ENCODE measurements at places on chromosomes 4 and X. TPM values are rescaled to one million over a fixed set of nuclear protein-coding genes. Genes with fewer than 3 reads are reported as not detected.
A peak's percentile ranks its signal among the peaks of the same experiment; 100 is the strongest.

DNA sequence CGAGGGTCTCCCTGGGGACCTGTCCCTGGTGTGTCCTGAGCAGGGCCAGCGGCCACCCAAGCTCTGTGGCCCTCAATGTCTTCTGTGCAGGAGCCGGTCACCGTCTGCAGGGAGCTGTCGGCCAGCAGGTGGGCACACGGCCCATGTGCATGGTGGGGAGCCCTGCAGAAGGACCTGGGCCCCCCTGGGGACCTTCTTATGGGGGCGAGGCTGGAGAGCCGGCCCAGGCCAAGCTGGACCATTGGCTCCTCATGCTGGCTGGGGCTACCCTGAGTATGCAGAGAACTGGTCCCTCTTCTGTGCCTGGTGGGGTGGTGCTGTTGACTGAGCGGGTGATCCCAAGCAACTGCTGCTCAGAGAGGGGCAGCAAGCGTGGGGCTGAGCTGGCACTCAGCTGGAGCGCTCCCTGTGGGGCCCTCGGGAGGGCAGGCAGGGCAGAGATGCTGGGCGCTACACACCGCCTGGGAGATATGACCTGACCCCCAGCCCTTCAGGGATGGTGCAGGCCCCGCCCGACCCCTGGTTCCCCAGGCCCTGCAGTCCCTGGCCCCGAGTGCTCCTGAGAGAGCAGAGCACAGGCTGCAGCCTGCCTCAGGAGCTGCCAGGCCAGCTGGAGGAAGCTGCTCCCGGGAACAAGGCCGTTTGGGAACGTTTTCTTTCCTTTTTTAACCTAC, 14.8 kb downstream of the NAT8L start:
- DNase-seq, result peak; percentile 23

Gene NAT8L
- total RNA-seq, result 14.7 TPM

Gene GABRB1
- not detected for total RNA-seq

Gene MAP9
- total RNA-seq, result 16.0 TPM

- DNase-seq, result no peak
Observed at GRCh38 chr4:48138936-48139335, 4.9 kb upstream of the TXK start.

GRCh38 chr4:119237201-119237600, 24.7 kb downstream of the USP53 start:
- no peak for DNase-seq

Gene CPZ
- 36.4 TPM for total RNA-seq

Gene FAM193A
- total RNA-seq, result 36.9 TPM

DNA sequence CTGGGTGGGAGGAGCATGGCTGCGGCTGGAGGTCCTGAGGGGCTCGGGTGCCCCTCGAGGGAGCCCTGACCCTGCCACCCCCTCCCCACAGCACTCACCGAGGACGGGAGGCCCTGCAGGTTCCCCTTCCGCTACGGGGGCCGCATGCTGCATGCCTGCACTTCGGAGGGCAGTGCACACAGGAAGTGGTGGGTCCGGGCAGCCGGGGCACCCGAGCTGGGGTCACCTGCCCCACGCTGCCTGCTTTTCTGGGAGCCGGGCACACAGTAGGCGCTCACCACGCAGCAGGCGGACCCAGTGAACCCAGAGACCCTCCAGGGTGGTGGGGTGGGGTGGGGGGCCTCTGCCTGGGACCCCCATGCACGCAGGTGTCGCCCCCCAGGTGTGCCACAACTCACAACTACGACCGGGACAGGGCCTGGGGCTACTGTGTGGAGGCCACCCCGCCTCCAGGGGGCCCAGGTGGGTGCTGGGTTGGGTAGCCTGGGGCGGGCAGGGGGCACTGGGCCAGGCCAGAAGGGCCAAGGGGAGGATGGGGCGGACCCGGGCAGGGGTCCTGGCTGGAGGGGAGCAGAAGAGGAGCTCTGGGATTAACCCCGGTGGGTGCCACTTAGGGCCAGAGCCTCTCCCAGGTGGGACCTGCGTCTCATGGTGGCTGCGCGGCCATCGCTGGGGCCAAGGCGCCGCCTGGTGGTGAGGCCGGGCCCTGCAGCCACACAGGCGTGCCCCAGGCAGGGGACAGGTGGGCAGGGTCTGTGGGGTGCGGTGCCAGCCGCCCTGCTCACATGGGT, 1.4 kb downstream of the HGFAC start:
- DNase-seq, result peak; percentile 73

Gene SLC7A11
- 19.8 TPM for total RNA-seq

Gene FAM47E
- total RNA-seq, result 1.0 TPM

- DNase-seq, result no peak
Observed at GRCh38 chr4:126705266-126705665, 927.5 kb upstream of the INTU start.

GRCh38 chrX:42678133-42678532, 99.8 kb downstream of the PPP1R2C start:
- no peak for DNase-seq

DNA sequence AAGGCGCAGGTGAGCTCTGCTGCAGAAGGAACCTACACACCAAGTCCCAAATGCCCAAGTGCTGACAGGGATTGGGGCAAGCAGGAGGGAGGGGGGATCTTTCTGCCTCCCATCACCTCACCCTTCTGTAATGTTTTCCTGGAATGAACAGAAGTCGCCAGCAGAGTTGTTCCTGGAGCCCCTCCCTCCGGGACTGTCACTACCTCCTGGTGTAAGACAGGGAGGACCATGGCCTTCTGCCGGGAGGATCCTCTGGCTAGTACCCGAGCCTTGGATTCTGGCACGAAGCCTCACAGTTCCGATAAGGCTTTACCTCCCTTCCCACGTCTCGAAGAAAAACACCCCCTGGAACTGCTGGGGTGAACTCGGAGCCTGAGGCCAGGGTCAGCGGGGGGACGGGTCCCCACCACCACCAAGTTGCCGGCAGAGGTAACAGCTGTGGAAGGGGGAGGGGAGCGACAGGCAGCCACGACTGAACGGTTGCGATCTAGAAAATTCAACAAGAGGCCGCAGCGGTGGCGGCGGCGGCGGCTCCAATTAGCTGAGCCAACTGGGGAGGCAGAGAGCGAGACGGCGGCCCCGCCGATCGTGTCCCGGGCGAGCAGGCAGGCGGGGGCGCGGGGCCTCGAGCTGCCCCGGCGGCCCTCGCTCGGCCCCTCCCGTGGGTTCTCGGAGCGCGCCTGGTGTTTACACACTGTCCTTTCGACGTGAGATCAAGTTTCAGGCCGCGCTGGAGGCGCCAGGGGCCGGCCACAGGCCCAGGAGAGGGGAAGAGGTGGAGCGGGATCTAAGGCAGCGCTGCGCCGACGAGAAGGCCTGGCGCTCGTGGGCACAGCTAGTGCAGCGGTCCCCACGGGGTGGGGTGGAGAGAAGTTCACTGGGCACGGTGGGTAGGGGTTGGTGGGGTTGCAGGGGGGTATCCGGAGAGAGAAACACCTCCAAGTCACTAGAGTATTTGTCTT, 53.7 kb upstream of the BCOR start:
- DNase-seq, result peak; percentile 50

DNA sequence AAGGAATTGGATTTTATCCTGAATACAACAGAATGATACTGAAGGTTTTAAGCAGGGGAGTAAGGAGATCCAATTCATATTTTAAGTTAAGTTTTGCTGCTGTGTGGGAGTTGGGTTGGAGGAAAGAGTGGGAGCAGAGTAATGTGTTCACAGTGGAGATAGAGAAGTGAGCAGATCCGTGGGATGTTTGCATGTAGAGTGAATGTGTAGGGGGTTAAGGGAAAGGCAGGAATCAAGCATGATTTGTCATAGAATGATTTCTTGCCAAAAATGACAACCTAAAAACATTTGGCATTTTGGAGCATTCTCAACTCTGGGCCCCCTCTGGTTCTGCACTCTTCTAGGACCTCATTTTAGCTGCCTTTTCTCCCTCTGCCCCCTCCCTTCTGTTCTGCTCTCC, 76.6 kb downstream of the ARHGAP10 start:
- no peak for DNase-seq

DNA sequence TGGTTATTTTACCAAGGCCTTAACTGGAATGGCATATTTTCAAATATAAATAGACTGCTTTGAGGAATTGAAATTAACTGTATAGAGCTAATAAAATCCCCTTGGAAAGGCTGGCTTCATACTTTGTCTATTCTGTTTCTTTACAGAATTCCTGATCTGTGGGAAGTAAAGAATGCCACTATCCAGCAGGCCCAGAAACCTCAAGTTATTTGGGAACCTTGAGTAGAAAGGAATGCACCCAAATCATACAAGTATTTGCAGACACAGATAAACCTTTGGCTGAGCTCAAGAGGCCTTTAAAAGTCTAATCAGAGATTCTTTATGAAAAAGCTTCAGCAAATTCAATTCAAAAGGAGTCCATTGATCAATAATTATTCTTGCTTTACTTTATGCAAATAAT, 975.7 kb upstream of the PABPC4L start:
- no peak for DNase-seq

- DNase-seq, result no peak
Observed at GRCh38 chrX:65596270-65597034, 61.9 kb upstream of the LAS1L start.

- DNase-seq, result no peak
Observed at GRCh38 chrX:1391370-1391706, 575 bp downstream of the SLC25A6 start.

Gene SLITRK4
- total RNA-seq, result 1.5 TPM

DNA sequence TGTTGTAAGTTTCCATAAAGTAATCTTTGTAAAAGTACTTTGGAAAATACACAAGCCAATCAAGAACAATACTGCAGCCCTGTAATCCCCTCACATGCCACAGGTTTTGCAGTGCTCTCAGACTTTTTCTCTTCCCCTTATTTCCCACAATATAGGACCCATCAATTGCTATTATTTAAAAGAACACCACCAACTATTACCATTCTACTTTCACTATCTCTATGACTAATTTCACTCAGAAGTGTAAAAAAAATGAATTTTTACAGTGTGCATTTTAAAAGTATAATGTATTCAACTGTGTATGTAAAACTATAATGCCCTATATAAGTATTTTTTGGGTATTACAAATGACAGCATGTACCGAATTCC, 1.7 kb downstream of the ATP8A1 start:
- DNase-seq, result no peak

Gene FGB
- not detected for total RNA-seq

Gene PPARGC1A
- 1.2 TPM for total RNA-seq

- DNase-seq, result no peak
Observed at GRCh38 chr4:185945906-185946305, 123.0 kb upstream of the TLR3 start.

- DNase-seq, result no peak
Observed at GRCh38 chrX:53950130-53950733, 94.0 kb downstream of the PHF8 start.

Gene GALNTL6
- total RNA-seq, result not detected

Gene SSX2
- total RNA-seq, result not detected

GRCh38 chrX:10922159-10922558, 189.0 kb upstream of the HCCS start:
- DNase-seq, result no peak

GRCh38 chr4:113302051-113302450, 252.6 kb downstream of the ANK2 start:
- no peak for DNase-seq

GRCh38 chrX:153030801-153031200, 25.5 kb upstream of the PNMA3 start:
- no peak for DNase-seq

DNA sequence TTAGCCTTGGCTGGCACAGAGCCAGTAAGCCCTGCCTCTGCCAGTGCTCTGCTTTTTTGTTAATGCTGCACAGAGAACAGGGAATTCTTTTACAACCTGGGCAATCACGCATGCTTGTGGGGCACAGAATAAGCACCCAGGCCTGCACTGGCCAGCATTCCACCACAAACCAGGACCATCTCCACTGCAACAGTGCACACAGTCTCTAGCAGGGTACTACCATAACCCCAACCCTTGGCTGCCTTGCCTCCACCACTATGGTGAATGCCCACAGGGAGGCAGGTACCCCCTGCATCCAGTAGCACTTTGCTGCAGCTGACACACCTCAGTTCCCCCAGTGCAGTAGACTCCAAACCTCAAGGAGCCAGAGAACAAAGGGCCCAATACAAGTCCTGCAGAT, 19.2 kb upstream of the FAAH2 start:
- DNase-seq, result no peak

GRCh38 chr4:80228460-80228859, 31.2 kb downstream of the PRDM8 start:
- no peak for DNase-seq

- DNase-seq, result no peak
Observed at GRCh38 chr4:47145630-47146029, 114.3 kb downstream of the GABRB1 start.

- peak; percentile 38 for DNase-seq
Observed at GRCh38 chr4:1414831-1415680, 8.8 kb upstream of the NKX1-1 start.

GRCh38 chr4:53920116-53920515, 144.3 kb downstream of the CHIC2 start:
- DNase-seq, result peak; percentile 41

GRCh38 chr4:171553961-171554360, 259.2 kb upstream of the GALNTL6 start:
- DNase-seq, result no peak

GRCh38 chr4:88008122-88008742, 797 bp downstream of the PKD2 start:
- peak; percentile 52 for DNase-seq

GRCh38 chr4:132203618-132204017, 945.5 kb upstream of the PCDH10 start:
- no peak for DNase-seq

Gene NUDT6
- 4.0 TPM for total RNA-seq

DNA sequence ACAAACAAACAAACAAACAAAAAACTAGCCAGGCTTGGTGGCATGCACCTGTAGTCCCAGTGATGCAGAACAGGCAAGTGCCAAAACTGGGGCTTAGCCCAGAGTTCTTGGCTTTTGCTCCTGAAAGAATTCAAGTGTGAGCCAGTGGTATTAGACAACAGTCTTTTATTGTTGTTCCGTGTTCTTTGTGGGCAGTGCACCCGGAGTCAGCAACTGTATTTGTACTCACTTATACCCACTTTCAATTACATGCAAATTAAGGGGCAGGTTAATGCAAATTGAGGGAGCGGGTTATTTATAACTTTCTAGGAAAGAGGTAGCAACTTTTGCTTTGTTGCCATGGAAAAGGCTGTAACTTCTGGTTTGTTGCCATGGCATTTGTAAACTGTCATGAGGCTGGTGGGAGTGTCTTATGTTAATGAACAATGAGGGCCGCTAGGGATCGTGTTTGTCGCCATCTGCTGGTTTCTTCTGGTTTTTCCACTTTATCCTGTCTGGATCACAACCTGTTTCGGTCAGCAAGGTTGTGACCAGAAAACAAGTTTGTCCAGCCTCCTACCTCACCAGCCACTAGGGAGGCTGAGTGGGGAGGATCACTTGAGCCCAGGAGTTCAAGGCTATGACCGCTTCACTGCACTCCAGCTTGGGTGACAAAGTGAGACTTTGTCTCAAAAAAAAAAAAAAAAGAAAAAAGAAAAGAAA, 88.8 kb upstream of the ESX1 start:
- peak; percentile 77 for DNase-seq

GRCh38 chrX:9905288-9905687, 61.9 kb upstream of the CLDN34 start:
- no peak for DNase-seq

GRCh38 chrX:40661489-40661888, 14.1 kb upstream of the CXorf38 start:
- no peak for DNase-seq

Gene SCML2
- 15.5 TPM for total RNA-seq

Gene EIF2S3
- total RNA-seq, result 598 TPM
